ENCODE measurements at places on chromosomes 7 and 10.

DNA sequence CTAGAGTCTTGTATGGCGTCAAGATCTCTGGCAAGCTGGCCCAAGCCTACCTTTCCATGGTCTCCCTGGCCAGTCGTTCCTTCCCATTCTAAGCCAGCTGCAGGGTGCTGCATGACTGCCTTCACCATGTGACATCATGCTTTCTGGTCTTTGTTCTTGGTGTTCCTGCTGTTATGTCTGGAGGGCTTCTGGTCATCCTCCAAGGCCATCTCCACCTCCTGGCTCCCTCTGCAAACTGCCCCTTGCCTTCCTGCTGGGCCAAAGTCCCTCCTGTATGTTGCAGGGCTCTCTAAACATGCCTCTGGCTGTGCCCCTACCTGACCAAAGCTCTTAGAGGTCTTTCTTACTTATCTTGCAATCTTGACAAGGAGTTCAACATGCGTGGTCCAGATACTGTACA lies 44.4 kb upstream of the SHH start:
- DNase-seq, result no peak

GRCh38 chr7:92732316-92733036 lies 103.9 kb downstream of the CDK6 start:
- peak; percentile 43 for DNase-seq

DNA sequence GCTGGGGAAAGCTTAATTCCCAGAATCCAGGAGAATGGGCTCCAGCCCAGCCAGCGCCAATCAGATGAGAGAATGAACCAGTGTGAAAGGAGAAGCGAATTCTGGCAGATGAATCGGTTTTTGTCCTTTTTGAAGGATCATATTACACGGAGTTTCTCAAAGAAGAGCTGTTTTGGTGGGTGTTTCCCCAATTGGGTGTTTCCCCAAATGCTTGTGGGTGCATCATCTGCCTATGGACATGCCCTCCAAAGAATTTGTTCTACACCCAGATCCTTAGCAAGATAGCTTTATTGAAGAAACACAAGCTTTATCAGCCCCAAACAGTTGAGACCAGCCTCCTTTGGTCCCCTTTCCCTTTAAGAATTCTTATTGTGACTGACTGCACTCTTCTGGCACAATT lies 186.5 kb upstream of the GPR26 start:
- peak; percentile 10 for DNase-seq

- DNase-seq, result no peak
These were observed 517.1 kb upstream of the ANKRD30A start for GRCh38 chr10:36608251-36608650.

Data from MV-4-11 (cell line).